Ovary (tissue), 10 donors: ENCODE measurements at places on chromosomes 6 and 20. TPM values are rescaled to one million over a fixed set of nuclear protein-coding genes. Genes with fewer than 3 reads are reported as not detected.

DNA sequence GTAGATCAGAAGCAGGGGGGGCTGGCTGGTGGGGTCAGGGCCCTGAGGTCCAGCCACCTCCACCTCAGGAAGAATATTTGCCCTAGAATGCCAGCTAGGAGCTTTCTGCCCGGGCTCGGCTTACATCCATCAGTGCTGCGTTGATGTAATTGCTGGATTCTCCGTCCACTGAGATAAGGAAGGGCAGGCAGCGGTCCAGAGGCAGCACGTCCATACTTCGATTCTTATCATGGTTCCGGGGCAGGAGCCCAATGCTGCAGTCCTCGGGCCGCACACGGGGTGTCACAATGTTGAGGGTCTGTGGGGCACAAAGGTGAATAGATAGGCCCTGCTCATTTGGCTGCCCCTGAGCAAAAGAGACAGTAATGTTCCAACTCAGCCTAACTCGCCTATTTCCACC is 483.8 kb upstream of the CHD6 start:
- H3K4me1 ChIP-seq = no peaks in the 10 kb centered on the region
- DNase-seq = no peak
- no peaks in the 10 kb centered on the region for H3K36me3 ChIP-seq
- no peak overlapping the region for H3K27ac ChIP-seq
- H3K4me3 ChIP-seq = no peak overlapping the region

GRCh38 chr20:37564388-37565133 is 36.9 kb upstream of the BLCAP start:
- DNase-seq = peak; percentile 34
- no peak overlapping the region for H3K27ac ChIP-seq
- no peaks in the 10 kb centered on the region for H3K4me1 ChIP-seq
- H3K36me3 ChIP-seq = no peaks in the 10 kb centered on the region
- H3K27me3 ChIP-seq = no peaks in the 10 kb centered on the region

GRCh38 chr6:122871079-122871478 is 82.0 kb downstream of the SMPDL3A start:
- H3K4me1 ChIP-seq = no peaks in the 10 kb centered on the region
- H3K27ac ChIP-seq = no peak overlapping the region
- H3K36me3 ChIP-seq = no peaks in the 10 kb centered on the region
- no peak for DNase-seq
- H3K4me3 ChIP-seq = no peak overlapping the region
- no peaks in the 10 kb centered on the region for H3K27me3 ChIP-seq

DNA sequence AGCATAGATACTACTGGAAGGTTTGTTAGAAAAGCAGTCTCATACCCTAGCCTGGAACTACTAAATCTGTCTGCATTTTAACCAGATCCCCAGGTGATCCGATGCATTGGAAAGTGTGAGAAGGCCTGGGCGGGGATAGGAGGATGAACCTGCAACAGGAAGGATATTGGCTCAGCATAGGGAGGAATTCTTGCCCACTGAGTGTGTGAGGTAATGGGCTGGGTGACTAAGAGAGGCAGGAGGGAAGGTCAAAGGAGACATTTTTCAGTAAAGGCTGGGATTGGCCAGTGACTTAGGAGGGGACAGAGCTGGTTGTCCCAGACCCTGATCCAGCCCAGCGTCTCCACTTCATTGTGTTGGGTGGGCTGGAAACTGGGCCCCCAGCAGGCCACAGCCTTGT is 191.0 kb upstream of the LRFN2 start:
- H3K27me3 ChIP-seq = no peaks in the 10 kb centered on the region
- no peaks in the 10 kb centered on the region for H3K36me3 ChIP-seq
- no peaks in the 10 kb centered on the region for H3K4me1 ChIP-seq
- DNase-seq = no peak

GRCh38 chr6:130945401-130945919 is 117.6 kb downstream of the EPB41L2 start:
- no peak overlapping the region for H3K4me3 ChIP-seq
- peaks cover 2% of the 10 kb centered on the region for H3K4me1 ChIP-seq
- H3K27ac ChIP-seq = no peak overlapping the region
- no peak for DNase-seq

DNA sequence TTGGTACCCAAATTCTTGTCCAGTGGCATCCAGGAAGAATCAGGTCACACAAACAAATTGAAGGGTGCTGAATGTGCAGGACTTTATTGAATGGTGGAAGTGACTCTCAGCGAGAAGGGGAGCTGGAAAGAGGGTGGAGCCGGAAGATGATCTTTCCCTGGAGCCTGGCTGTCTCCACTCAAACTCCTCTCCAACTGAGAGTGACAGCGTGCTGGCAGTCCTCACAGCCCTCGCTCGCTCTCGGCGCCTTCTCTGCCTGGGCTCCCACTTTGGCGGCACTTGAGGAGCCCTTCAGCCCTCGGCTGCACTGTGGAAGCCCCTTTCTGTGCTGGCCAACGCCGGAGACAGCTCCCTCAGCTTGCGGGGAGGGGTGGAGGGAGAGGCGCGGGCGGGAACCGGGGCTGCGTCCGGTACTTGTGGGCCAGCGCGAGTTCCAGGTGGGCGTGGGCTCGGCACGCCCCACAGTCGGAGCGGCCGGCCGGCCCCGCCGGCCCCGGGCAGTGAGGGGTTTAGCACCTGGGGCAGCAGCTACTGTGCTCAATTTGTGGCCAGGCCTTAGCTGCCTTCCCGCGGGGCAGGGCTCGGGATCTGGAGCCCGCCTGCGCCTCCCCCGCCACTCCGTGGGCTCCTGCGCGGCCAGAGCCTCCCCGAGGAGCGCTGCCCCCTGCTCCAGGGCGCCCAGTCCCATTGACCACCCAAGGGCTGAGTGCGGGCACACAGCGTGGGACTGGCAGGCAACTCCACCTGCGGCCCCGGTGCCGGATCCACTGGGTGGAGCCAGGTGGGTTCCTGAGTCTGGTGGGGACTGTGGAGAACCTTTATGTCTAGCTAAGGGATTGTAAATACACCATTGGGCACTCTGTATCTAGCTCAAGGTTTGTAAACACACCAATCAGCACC is 26.7 kb upstream of the MBOAT1 start:
- H3K4me1 ChIP-seq = no peaks in the 10 kb centered on the region
- no peak for DNase-seq
- H3K27ac ChIP-seq = no peak overlapping the region
- no peaks in the 10 kb centered on the region for H3K36me3 ChIP-seq
- no peaks in the 10 kb centered on the region for H3K27me3 ChIP-seq

GRCh38 chr6:13572240-13572639 is 2.2 kb upstream of the SIRT5 start:
- no peak for DNase-seq
- no peak overlapping the region for H3K27ac ChIP-seq
- no peaks in the 10 kb centered on the region for H3K27me3 ChIP-seq

- peak; percentile 40 for DNase-seq
- H3K27ac ChIP-seq = no peak overlapping the region
- peaks cover 3% of the 10 kb centered on the region for H3K4me1 ChIP-seq
- H3K36me3 ChIP-seq = no peaks in the 10 kb centered on the region
- H3K27me3 ChIP-seq = no peaks in the 10 kb centered on the region
Measured at GRCh38 chr6:41732591-41733359, 2.6 kb downstream of the TFEB start.

DNA sequence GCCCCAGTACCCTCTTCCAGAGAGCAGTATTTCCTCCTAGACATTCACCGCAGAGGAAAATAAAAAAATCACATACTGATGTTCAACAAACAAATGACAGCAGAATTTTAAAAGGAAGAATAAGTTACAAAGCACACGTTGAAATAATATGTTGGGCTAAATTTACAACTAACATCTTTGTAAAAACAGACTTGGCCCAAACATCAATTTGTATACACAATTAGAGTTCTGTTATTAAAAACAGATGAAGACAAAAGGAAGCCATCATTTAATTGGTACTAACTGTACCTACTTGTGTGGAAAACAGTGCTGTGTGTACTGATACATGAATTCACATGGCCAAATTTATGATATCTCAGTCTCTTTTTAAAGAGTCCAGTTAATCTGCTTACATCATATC is 46.3 kb downstream of the KIF6 start:
- H3K4me1 ChIP-seq = no peaks in the 10 kb centered on the region
- no peak for DNase-seq
- no peaks in the 10 kb centered on the region for H3K36me3 ChIP-seq
- H3K27ac ChIP-seq = no peak overlapping the region
- no peaks in the 10 kb centered on the region for H3K27me3 ChIP-seq

DNA sequence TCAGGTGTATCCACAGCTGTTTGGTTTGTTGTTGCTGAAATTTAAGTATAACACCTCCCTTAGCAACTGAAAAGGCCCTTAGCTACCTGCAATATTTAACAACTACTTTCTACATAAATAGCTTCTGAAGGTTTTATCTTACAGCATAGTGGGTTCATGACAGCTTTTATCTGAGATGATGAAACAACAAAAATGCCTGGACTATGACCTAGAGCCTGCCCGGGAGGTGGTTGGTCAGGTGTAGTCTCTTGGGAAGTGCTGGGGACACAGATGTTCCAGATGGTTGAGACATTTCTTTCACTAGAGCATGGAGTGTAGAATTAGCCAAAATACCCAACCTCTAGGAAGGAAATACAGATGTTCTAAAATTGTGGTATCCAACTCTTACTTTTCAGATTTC is 705.4 kb downstream of the MAFB start:
- H3K27me3 ChIP-seq = no peaks in the 10 kb centered on the region
- DNase-seq = no peak
- no peak overlapping the region for H3K4me3 ChIP-seq
- H3K4me1 ChIP-seq = peaks cover 10% of the 10 kb centered on the region
- H3K27ac ChIP-seq = no peak overlapping the region

- DNase-seq = no peak
- H3K27ac ChIP-seq = no peak overlapping the region
- no peaks in the 10 kb centered on the region for H3K36me3 ChIP-seq
- H3K27me3 ChIP-seq = no peaks in the 10 kb centered on the region
- no peak overlapping the region for H3K4me3 ChIP-seq
- no peaks in the 10 kb centered on the region for H3K4me1 ChIP-seq
Measured at GRCh38 chr6:107293350-107293749, 166.0 kb downstream of the PDSS2 start.

- H3K4me1 ChIP-seq = no peaks in the 10 kb centered on the region
- no peaks in the 10 kb centered on the region for H3K27me3 ChIP-seq
- no peak for DNase-seq
- no peak overlapping the region for H3K4me3 ChIP-seq
Measured at GRCh38 chr20:44028003-44028730, 113.5 kb downstream of the TOX2 start.

GRCh38 chr6:98118397-98119045 is 715.9 kb upstream of the POU3F2 start:
- H3K4me1 ChIP-seq = no peaks in the 10 kb centered on the region
- H3K27ac ChIP-seq = no peak overlapping the region
- no peak for DNase-seq

- no peak overlapping the region for H3K27ac ChIP-seq
- peaks cover under 1% of the 10 kb centered on the region for H3K4me1 ChIP-seq
- no peaks in the 10 kb centered on the region for H3K36me3 ChIP-seq
- no peak overlapping the region for H3K4me3 ChIP-seq
Measured at GRCh38 chr20:35122756-35123405, 24.3 kb downstream of the EDEM2 start.

- DNase-seq = peak; percentile 47
- peaks cover 5% of the 10 kb centered on the region for H3K4me1 ChIP-seq
- H3K4me3 ChIP-seq = peak overlapping the region; percentile 60
- no peaks in the 10 kb centered on the region for H3K36me3 ChIP-seq
- peak overlapping the region; percentile 74 for H3K27ac ChIP-seq
Measured at GRCh38 chr6:30914854-30915590, 984 bp downstream of the VARS2 start.

GRCh38 chr6:17628873-17629272 is 28.8 kb downstream of the FAM8A1 start:
- no peak for DNase-seq
- H3K27ac ChIP-seq = no peak overlapping the region
- H3K4me1 ChIP-seq = no peaks in the 10 kb centered on the region
- no peak overlapping the region for H3K4me3 ChIP-seq
- H3K27me3 ChIP-seq = no peaks in the 10 kb centered on the region

DNA sequence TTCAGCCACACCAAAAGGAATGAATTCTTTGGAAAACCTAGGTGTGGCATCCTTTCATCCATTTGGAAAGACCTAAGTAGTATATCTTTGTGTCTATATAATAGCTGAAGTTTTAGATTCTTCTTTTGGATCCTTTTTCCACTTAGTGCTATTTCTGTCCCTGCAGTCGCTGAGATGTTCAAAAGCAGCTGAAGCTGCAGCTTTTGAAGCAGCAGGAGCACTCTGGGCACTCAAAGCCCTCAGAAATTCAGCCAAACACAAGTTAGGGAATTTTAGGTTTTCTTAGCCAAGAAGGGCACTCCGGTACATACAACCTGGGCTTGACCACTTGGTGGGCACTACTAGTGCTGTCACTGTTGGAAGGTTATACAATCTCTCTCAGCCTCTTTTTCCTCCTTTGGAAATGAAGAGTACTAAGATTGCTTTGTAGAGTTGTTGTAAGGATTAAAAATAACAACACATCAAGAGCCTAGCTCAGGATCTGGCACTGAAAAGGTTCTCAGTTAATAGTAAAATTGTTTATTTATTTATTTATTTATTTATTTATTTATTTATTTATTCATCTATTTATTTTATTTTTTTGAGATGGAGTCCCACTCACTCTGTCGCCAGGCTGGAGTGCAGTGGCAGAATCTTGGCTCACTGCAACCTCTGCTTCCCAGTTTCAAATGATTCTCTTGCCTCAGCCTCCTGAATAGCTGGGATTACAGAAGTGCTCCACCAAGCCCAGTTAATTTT is 71.9 kb upstream of the SLC22A16 start:
- H3K27ac ChIP-seq = no peak overlapping the region
- H3K4me3 ChIP-seq = no peak overlapping the region
- no peak for DNase-seq
- H3K27me3 ChIP-seq = no peaks in the 10 kb centered on the region

GRCh38 chr20:57594092-57594951 is 25.9 kb downstream of the ZBP1 start:
- no peaks in the 10 kb centered on the region for H3K36me3 ChIP-seq
- no peak overlapping the region for H3K4me3 ChIP-seq
- DNase-seq = peak; percentile 73
- H3K27ac ChIP-seq = no peak overlapping the region
- H3K27me3 ChIP-seq = no peaks in the 10 kb centered on the region

- H3K36me3 ChIP-seq = no peaks in the 10 kb centered on the region
- H3K4me1 ChIP-seq = no peaks in the 10 kb centered on the region
- no peak overlapping the region for H3K4me3 ChIP-seq
- no peak overlapping the region for H3K27ac ChIP-seq
- no peaks in the 10 kb centered on the region for H3K27me3 ChIP-seq
Measured at GRCh38 chr6:139679516-139680179, 305.2 kb upstream of the CITED2 start.

The RPP40 gene
- total RNA-seq = 3.3 TPM

The ACTR5 gene
- total RNA-seq = 11.8 TPM

The TOX2 gene
- total RNA-seq = 5.6 TPM

The RSPO3 gene
- 2.8 TPM for total RNA-seq

The WFDC5 gene
- not detected for total RNA-seq

The PHACTR3 gene
- 5.7 TPM for total RNA-seq

The PRPH2 gene
- 4.2 TPM for total RNA-seq

The PRR18 gene
- not detected for total RNA-seq

The SLC17A4 gene
- total RNA-seq = 0.12 TPM

The TFAP2D gene
- not detected for total RNA-seq

The ABHD16B gene
- total RNA-seq = not detected

The NOTCH4 gene
- 19.1 TPM for total RNA-seq
